ENCODE measurements at places on chromosomes 16 and 17.

DNA sequence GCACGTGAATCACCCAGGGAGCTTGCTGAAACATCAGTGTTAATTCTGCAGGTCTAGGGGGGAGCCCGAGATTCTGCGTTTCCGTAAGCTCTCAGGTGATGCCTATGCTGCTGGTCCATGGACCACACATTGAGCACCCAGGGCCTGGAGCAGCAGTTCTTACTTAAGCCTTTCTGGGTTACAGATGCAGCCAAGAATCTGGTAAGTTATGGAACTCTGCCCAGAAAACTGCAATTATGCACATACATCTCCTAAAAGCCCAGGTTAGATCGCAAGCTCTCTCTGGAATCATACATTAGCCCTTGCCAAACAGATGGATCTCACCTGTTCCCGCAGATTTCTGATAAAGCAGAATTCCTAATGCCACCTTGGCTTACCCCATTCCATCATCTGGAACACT is 265.9 kb upstream of the SALL1 start:
- DNase-seq, result no peak

GRCh38 chr17:74491626-74492025 is 25.2 kb downstream of the CD300A start:
- DNase-seq, result no peak

- DNase-seq, result no peak
Observed at GRCh38 chr16:7423434-7424044, 90.9 kb downstream of the RBFOX1 start.

DNA sequence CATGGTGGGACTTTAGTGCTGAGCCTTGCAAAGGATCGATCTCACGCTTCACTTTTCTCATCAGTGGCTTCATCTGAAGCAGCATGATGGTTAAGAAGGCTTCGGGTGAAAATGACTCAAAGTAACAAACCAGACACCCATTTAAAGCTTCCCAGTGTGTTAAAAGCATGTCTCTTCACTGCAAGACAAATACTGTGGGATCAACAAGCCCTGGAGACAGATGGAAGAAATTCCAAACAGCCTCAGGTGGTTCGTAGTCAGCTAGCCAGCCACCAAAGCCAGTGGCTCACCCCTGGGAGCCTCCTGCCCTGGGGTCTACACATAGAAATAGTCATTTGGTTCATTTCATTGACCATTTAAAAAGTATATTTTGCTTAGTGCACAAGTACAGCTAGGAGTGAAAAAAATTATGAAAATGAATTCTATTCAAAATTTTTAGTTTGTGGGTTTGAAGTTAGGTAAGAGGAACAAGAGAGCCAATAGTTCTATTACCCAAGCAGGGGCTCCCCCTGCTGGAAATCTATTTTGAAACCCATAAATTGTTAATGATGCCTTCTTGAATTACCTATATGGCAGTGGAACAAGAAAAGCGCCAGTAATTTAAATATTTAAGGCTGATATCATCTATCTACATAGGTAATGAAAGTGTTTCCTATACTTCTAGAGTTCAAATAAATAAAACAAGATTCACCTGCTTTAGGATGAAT is 51.6 kb downstream of the PMP22 start:
- no peak for DNase-seq

DNA sequence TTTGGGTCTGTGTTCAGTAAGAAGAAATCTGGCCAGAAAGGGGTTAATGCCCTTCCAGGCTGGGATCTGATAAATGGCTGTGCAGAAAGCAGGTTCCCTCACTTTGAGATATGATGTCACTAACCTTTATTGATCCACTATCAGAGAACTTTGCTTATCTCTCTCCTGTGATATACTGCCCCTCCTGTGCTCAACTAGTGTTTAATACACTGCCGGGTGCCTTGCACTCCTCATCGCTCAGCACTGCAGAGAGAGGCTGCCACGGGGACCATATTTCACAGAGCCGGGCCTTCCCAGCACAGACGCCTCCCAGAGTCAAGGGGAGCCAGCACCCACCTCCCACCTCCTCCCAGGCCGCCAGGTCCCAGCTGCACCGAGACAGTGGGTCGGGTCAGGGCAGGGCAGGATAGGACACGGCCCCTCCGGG is 20.2 kb downstream of the ZFHX3 start:
- no peak for DNase-seq

GRCh38 chr16:86396901-86397311 is 113.4 kb upstream of the FOXF1 start:
- DNase-seq, result no peak

GRCh38 chr17:79609049-79609589 is 1.7 kb downstream of the RBFOX3 start:
- DNase-seq, result no peak

DNA sequence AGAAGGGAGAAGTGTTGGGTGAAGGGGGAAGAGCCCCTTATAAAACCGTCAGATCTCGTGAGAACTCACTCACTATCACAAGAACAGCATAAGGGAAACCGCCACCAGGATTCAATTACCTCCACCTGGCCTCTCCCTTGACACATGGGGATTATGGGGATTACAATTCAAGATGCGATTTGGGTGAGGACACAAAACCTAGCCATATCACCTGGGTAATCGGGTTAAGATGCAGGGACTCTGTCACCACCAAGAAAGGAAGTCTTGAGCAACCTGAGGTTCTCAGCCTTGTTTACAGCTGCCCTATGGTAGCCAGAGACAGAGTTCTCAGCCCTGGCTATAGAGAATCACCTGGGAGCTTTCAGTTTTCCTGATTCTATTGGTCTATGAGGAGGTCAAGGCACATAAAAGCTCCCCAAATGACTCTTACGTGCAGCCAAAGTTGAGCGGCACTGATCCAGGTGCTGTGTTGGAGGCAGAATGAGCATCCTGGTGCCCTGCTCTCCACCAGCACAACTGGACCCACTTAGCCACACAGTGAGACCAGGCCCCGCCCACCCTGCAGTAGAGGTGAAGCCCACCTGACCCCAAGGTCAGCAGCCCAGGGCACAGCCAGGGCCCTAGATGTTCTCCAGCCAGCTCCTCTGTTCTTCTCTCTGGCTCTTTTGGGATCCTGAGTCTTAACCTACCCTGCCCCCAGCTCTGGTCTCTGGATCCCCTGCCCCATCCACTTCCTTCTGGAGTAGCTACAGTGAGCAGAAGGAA is 138.5 kb upstream of the CDH5 start:
- no peak for DNase-seq

- DNase-seq, result no peak
Observed at GRCh38 chr16:79370736-79371135, 229.8 kb downstream of the MAF start.

GRCh38 chr17:29115961-29116803 is 64.0 kb downstream of the MYO18A start:
- DNase-seq, result peak; percentile 39

GRCh38 chr17:51651513-51652298 is 391.4 kb downstream of the UTP18 start:
- DNase-seq, result no peak

- peak; percentile 43 for DNase-seq
Observed at GRCh38 chr17:6427279-6427781, 7.6 kb downstream of the AIPL1 start.

- no peak for DNase-seq
Observed at GRCh38 chr16:56409195-56409594, 16.1 kb downstream of the AMFR start.

All from GM19239 (cell line).